ENCODE measurements at places on chromosomes 6 and 20. TPM values are rescaled to one million over a fixed set of nuclear protein-coding genes. Genes with fewer than 3 reads are reported as not detected.

DNA sequence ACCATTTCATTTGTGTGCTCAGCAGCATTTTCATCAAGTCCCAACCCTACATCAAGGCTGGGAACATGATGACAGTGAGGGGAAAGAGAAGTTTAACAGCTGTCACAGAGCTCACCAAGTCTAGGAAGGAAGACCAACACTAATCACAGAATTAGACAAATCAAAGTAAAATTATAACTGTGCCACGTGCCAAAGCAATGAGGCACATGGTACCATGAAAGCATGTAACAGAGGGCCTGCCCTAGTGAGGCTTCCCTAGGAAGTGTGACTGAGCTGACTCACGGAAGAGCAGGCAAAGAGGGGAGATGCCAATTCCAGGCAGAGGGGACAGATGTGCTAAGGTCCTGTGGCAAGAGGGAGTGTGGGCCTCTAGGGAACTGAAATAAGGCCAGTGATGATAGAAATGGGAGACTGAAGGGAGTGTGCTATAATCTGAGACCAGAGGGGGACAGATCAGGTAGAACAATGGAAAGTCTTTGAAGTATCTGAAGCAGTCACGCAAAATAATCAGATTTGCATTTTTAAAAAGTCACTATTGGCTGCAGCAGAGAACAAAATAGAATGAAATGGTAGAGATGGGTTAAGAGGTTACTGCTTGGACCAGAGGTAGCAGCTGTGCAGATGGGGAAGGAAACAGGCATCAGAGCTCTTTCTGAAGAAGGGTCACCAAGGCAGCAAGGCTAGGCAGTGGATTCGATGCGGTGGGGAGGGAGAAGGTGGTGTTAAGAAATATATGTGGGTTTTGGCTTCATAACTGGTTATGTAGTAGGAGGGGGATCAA lies 86.8 kb downstream of the GPR6 start:
- DNase-seq = no peak

Gene ZNF831
- polyA plus RNA-seq = 0.04 TPM

DNA sequence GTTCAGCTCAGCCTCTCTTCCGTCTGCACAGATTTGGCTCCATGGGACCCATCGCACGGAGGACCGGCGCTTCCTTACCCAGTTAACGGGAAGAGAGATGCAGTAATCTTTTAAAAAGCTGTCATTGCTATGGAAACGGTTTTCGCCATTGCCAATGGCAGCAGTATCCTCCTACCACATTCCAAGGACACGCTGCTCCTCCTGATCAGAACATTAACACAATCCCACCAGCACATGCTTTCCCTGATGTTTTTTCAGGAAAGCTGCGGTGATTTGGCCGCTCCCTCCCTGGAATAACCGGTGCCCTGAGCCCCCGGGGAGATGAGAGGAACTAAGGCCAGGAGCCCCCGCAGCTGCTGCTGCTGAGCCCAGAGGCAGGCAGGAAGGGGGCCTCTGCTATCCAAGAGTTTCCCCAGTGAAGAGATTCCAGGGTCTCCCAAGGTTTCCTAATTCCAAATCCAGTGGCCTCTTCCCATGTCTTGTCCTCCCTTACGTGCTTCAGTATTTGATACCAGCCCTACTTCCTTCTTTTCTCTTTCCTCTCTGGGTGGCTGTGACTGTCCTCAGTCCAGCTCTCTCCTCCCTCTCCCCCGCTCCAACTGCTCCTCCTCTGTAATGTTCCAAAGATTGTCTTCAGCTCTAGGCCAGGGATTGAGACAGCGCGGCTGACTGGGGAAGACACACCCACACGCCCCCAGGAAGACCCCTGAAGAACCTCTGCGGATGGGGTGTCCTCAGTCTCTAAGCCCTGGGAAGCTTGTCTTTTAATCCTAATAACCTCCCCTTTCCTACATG lies 2.6 kb downstream of the BNIP5 start:
- no peak for DNase-seq

DNA sequence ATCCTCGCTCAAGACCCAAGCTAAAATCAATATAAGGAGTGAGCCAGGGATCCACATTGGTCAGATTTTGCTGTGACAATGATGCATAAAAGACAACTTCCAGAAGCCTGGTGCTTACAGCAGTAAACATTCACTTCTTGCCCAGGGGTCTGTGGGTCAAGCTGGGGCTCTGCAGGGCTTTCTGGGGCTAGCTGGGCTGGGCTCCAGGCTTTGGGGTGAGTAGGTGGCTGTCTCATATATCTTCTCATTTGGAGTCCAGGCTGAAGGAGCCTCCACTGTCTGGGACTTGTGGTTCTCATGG lies 25.8 kb upstream of the TOP1 start:
- no peak for DNase-seq

Gene LAMA4
- 23.8 TPM for polyA plus RNA-seq

Gene TBX18
- 1.7 TPM for polyA plus RNA-seq

DNA sequence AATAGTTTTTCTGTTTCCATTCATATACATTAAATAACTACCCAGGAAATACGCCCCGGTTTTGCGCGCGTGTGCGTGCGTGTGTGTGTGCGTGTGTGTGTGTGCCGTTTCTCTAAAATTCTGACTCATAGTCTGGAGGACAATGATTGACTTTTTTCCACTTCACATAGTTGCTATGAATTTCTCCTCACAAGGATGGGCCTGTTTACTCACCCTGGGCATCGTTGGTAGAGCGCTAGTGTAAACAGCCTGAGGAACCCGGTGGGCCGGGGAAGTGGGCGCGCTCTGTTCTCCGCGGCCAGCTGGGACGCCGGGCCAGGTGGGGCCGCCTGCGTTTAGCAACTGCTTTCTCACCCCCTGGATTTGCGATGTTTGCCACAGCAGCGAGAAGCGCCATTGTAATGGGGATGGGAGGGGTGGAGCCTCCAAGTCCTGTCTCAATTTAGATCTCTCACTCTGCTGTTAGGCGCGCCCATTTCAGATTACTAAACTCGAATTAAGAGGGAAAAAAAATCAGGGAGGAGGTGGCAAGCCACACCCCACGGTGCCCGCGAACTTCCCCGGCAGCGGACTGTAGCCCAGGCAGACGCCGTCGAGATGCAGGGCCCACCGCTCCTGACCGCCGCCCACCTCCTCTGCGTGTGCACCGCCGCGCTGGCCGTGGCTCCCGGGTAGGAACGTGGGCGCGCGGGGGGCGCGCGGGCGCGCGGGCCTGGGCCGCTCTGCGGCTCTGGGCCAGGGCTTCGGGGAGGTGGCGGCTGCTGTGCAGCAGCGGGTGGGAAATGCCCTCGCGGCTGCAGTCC lies at the start of gene CD109:
CD109 (plus strand) TSS at position 585 of the 803 bp plus-strand sequence; CDS start at position 598, 13 bp downstream.
- peak; percentile 40 for DNase-seq

- DNase-seq = peak; percentile 54
Observed at GRCh38 chr20:50267041-50267865, 76.6 kb downstream of the CEBPB start.

Measured in heart left ventricle (tissue), 16 donors.